ENCODE measurements at places on chromosomes 1 and 21.

- no peak for DNase-seq
Observed at GRCh38 chr1:89198491-89199072, at the start of gene GBP4. Gene GBP4, minus strand, starts transcription at chr1:89198942. Its CDS starts 108 bp downstream, at chr1:89198834.

DNA sequence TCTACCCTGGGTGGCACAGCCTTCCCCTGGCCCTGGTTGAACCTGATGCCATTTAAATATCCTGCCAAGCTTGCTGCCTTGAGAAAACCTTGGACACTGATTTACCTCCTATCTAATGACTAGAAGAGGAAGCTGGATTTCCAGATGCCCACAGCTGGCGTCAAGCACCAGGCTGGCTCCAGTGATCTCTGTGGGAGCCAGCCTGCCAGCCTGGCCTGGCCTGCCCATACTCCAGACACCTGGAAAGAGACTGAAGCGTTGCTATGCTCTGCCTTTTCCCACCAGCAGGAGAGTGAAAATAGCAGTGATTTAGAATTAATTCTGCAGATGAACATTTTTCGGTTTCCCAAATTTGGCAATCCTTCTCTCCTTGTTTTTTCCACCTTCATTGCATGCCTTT is 11.5 kb upstream of the EIF4G3 start:
- DNase-seq = no peak

DNA sequence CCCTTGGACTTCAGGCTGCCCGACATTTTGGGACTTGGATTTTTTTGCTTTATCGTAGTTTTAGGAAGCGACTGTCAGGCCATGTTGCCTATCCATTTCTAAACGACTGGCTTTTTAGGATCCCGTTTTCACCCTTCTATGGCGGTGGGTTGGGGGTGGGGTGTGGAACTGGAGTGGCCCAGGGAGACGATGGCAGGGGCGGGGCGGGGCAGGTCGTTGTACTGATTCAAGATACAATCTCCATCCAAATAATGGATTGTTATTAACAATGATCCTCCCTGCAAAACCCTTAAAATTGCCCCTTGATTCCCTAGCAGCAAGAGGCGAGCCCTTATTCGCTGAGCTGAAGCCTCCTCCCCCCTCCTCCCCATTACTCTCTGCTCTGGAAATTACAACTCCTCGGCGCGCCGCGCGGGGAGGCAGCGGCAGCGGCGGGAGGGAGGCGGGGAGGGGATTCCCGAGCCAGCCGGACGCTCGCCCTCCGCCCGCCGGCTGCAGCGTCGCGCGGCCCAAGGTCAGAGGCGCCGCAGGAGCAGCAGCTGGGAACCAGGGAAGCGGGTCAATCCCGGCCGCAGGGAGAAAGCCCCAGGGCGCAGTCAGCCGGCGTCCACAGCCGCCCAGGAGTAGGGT is at the start of gene TRIM67:
TRIM67 (plus strand) TSS at position 392 of the 630 bp plus-strand sequence. CDS start 912 bp downstream, outside the sequence.
- no peak for DNase-seq

- DNase-seq = no peak
Observed at GRCh38 chr1:220290140-220290761, 18.0 kb upstream of the RAB3GAP2 start.

GRCh38 chr1:215932558-215932957 is 365.5 kb downstream of the KCTD3 start:
- no peak for DNase-seq

Data from NCI-H2081 treated with DMSO at 0.1 percent for 48 hours (cell line).